Activated CD4-positive, alpha-beta memory T cell treated with anti-CD3 and anti-CD28 coated beads, Interleukin-2, amount 10 ng/mL, durations not matched to agents 7 days and 5 days (primary cell): ENCODE measurements at places on chromosomes 2 and 18.

DNA sequence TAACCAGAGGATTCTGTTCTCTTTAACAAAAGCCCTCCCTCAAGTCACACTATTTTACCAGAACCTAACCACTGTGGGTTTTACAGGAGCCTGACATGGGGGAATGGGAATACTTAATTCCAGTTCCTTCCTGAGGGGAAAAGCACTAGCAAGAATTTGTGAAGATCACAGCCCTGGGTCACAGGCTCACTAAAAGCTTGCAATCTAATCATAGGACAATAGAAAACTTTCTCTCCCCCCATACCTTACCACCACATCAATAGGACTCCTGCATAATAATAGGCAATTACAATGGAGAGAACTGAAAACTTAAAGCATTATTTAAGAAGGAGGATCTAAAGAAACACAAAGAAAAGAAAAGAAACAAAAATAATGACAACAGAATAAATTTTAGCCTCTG is 225.8 kb upstream of the ZNF804A start:
- no peak for DNase-seq

GRCh38 chr2:43038034-43038695 is 188.2 kb downstream of the ZFP36L2 start:
- no peak for DNase-seq

DNA sequence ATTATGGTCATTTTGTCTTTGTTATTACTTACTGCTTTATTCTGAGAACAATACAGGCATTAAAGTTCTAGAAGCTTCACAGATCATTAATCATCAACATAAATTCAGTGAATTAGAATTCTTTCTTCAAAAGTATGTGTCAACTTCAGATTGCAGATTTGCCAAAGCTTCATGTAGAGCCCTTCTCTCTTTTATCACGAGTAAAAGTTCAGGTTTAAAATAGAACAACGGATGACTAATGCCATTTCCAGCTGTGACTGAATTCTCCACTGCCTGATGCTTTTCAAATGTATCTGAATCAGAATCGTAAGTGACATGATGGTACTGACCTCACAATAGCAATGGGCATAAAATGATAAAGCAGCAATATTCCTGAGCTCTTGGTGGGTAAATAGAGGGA is 116.0 kb downstream of the ABCA12 start:
- DNase-seq: no peak

GRCh38 chr2:196369967-196370366 is 198.6 kb upstream of the STK17B start:
- DNase-seq: no peak

DNA sequence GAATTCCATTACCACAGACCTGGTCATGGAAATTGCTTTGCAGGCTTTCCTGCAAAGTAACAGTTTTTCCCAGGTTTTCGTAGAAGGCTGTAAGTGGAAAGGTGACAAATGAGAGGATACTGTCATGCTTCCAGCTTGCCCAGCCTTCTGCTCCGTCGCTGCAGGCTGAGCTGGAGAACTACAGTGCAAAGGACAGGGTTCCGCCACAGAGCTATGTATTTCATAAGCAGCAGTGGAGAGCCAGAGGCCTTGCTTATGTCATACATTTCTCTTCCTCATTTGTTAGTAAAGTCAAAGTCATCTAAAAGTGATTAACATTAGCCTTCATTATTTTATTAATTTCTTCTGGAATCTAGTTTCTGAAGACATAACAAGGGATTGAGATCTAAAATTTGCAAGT is 72.9 kb upstream of the RBM44 start:
- DNase-seq: no peak
